Stimulated activated naive B cell treated with anti-CD40 and anti-IgM and Interleukin-4, amounts not matched to agents 10 μg/mL and 1 μg/mL and 100 μg/mL, for 72 hours (primary cell): ENCODE measurements at places on chromosomes 6 and 20.

DNA sequence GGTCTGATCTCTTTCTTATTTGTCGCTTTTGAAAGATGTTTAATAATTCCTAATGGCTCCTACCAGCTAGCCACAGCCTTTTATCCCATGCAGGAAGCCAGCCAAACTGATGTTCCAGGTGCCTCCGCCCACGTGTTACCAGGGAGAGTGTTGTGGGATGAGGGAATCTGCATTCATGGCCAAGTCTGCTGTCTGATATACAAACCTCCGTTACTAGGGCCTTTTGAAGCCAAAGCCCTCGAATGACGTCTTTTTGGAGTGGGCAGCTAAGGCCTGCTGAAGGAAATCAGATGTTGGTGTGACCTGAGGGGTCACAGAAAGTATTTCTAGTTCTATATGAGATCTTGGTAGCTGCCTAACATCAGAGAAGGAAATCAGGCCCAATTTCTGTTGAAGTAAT lies 21.3 kb downstream of the STK35 start:
- no peak overlapping the region for H3K4me3 ChIP-seq
- no peak for DNase-seq
- peak overlapping the region; percentile 81 for H3K27ac ChIP-seq
- peaks cover 69% of the 10 kb centered on the region for H3K4me1 ChIP-seq
- H3K27me3 ChIP-seq: no peaks in the 10 kb centered on the region
- peaks cover 84% of the 10 kb centered on the region for H3K36me3 ChIP-seq

GRCh38 chr20:18362916-18363315 lies 74.6 kb downstream of the ZNF133 start:
- H3K36me3 ChIP-seq: no peaks in the 10 kb centered on the region
- no peaks in the 10 kb centered on the region for H3K4me1 ChIP-seq
- no peak overlapping the region for H3K4me3 ChIP-seq
- no peak for DNase-seq

DNA sequence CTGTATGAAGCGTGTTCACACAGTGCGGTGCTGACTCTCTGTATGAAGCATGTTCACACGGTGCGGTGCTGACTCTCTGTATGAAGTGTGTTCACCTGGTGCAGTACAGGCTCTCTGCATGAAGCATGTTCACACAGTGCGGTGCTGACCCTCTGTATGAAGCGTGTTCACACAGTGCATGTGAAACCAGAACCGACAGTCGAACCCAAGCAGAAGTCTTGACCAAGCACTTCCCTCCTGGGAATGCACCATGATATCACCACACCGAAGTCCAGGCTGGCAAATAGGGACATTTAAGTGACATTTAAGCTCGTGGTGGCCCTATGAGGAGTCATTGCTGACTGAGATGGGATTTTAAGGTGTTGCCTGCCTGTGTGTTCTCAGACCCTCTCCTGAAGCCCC lies 11.3 kb upstream of the SERPINB1 start:
- peak overlapping the region; percentile 93 for H3K27ac ChIP-seq
- H3K27me3 ChIP-seq: no peaks in the 10 kb centered on the region
- H3K4me3 ChIP-seq: peak overlapping the region; percentile 71
- DNase-seq: no peak
- peaks cover 4% of the 10 kb centered on the region for H3K36me3 ChIP-seq
- peaks cover 77% of the 10 kb centered on the region for H3K4me1 ChIP-seq

DNA sequence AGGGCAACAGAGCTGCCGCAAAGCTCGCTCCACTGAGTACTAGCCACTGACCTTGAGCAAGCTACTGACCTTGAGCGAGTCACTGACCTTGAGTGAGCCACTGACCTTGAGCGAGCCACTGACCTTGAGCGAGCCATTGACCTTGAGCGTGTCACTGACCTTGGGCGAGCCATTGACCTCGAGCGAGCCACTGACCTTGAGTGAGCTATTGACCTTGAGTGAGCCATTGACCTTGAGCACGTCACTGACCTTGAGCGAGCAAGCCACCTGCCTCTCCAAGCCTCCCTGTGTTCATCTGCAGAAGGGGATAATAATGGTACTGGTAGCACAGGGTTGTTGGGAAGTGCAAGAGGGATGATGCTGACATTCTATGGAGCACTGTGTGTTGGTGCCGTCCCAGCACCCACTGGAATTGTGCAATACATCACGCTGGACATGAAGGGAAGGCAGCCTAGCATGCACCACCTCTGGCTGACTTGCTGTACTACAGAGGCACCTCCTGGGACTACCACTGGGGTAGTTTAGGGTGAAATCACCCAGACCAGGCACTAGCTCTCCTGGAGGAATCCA lies 60.2 kb downstream of the CTCFL start:
- no peak for DNase-seq
- no peak overlapping the region for H3K4me3 ChIP-seq
- H3K27ac ChIP-seq: no peak overlapping the region
- H3K36me3 ChIP-seq: no peaks in the 10 kb centered on the region

- peaks cover 25% of the 10 kb centered on the region for H3K4me1 ChIP-seq
- DNase-seq: peak; percentile 66
- no peak overlapping the region for H3K4me3 ChIP-seq
- no peaks in the 10 kb centered on the region for H3K27me3 ChIP-seq
These were observed 33.2 kb downstream of the NT5E start for GRCh38 chr6:85482905-85483700.

DNA sequence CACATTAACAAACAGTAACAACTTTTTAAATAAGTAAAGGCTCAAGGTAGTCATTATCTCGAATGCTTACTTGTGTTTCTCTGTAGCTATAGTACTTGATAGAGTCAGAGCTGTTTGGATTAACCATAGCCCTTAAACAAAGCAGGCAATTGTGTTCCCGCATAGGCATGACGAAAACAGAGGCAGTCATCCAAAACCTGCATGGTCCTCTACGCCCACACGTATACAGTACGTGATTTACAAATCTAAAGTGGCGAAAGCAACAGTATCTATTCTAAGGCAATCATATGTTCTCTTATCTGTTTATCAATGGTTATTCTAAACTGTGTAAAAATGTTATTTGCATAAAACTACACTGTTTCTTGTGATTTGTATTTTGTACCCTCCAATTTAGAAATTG lies 31.8 kb downstream of the HFE start:
- H3K27me3 ChIP-seq: peaks cover 12% of the 10 kb centered on the region
- peaks cover 28% of the 10 kb centered on the region for H3K4me1 ChIP-seq
- DNase-seq: no peak
- H3K27ac ChIP-seq: no peak overlapping the region

DNA sequence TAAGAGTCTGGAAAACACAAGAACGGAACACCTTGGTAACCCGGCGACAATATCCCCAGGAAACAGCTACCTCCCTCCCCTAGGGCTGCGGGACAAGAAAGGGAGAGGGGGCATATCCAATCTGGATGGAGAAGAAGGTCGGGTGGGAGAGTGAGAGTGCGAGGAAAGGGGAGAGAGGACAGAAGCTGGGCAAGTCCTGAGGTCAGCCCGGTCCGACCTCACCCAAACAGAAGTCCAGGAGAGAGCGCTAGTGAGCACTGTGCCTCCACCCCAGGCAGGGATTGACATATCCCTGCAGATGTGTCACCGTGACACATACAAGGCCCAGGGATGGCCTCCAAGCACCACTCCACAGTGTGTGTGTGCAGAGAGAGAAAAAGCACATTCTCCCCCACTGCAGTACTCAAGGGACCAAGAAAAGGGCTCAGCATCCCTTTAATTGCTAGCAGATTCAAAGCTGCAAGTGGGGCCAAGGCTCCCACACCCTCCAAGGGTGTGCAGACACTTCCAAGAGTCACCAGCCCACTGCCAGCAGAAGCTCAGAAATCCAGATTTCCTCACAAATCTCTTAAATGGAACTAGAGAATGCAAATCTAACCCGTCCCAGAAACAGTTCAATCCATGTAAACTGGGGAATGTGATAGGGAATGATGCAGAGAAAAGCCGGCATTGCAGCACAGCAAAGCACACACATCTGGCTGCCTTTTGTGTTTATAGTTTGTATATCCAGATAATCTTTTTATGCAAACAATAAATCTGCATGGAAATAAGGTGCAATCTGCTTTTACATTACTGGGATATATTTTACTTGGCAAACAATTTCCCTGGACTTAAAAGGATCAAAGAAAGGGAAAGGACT lies 3.1 kb downstream of the PXDC1 start:
- peak overlapping the region; percentile 43 for H3K27ac ChIP-seq
- H3K36me3 ChIP-seq: peaks cover 34% of the 10 kb centered on the region
- H3K4me3 ChIP-seq: peak overlapping the region; percentile 87
- DNase-seq: no peak

DNA sequence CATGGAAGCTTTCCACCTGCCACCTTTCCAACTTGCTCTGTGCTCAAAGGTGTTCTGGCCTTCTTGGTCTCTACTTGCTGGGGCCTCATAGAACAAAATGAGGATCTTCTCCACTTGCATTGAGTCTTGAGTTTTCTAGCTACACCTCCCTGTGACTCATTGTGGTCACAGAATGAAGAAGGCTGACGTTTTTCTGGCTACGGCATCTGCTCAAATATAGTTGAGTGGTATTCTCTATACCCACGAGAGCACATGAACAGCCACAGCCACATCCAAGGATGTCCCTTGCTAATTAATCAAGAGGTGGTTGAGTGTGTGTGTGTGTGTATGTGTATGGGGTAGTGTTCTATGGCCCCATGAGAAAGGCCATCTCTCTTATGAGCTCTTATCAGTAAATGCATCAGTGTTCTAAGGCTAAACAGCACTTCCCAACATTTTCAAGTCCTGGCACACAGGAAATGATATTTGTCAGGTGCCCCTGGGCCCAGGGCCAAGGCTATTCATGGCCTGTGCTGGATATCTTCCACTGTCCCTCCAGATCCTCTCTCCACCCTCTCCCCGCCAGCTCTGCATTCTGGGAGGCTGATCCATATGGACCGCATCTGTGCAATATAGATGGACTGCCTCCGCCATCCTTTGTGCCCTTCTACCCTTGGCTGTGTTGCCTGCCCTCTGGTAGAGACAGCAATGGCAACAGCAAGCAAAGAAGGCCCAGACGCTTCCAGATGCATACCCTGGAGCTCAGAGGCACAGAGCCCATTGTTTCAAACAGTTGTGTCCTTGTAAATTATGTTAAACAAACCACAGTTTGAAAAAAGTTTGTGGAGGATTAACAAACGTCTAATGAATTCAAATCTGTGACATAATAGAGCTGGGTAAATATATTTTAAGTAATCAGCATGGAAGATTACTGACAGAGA lies 150.2 kb downstream of the LRFN2 start:
- no peak for DNase-seq
- H3K4me3 ChIP-seq: no peak overlapping the region
- H3K27me3 ChIP-seq: no peaks in the 10 kb centered on the region
- H3K4me1 ChIP-seq: no peaks in the 10 kb centered on the region
- no peaks in the 10 kb centered on the region for H3K36me3 ChIP-seq

DNA sequence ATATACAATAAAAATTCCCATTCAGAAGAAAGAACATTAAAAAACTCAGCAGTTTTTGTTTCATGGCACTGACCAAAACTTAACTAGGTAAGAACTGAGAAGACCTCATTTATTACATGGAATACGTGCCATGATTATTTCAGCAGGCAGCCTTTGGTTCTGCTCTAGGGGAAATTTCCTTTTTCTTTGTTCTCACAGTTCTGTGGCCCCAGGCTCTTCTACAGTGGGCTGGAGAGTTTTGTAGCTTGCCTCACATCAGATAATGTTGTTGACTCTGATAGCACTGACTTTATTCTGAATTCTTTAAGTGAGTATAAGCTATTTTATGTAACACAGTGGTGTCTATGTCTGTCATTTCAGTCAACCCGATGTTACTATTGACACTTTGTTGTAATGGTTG lies 844.3 kb downstream of the TBC1D32 start:
- H3K36me3 ChIP-seq: no peaks in the 10 kb centered on the region
- no peaks in the 10 kb centered on the region for H3K27me3 ChIP-seq
- no peak overlapping the region for H3K27ac ChIP-seq
- no peak for DNase-seq
- no peak overlapping the region for H3K4me3 ChIP-seq

DNA sequence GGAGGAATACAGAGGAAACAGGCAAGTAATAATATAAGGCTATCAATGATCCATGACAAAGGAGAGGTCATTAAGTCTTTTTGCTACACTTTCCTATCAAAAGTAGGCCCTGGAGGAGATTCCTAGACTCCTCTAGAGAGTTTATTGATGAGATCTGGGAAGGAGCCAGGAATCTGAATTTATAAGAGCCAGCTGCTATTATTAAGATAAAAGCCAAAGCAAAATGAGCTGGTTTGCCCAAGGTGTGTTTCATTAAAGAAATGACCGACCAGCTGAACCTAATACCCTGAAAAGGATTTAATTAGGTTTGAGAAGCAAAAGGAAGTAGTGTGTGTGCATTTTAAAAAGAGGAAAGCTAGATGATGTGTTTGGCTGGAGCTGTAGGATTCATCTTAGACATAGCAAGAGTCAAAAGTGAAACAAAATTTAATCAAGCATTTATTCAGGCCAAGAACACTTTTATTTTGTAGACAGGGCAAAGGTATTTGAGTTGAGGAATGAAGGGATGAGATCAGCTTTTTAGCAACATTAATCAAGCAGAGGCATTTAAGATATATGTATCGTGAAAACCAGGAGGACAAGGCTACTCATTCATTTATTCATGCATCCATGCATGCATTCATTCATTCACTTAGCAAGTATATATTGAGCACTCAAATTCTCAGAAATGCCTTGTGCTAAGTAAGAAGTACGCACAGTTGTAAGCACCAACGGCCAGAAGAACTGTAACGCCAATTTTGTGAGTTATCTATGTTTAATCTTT lies 43.5 kb upstream of the SCAF8 start:
- H3K4me3 ChIP-seq: no peak overlapping the region
- DNase-seq: no peak
- no peaks in the 10 kb centered on the region for H3K27me3 ChIP-seq
- no peaks in the 10 kb centered on the region for H3K36me3 ChIP-seq
- peaks cover 12% of the 10 kb centered on the region for H3K4me1 ChIP-seq

- no peak overlapping the region for H3K27ac ChIP-seq
- H3K27me3 ChIP-seq: no peaks in the 10 kb centered on the region
- H3K36me3 ChIP-seq: no peaks in the 10 kb centered on the region
- DNase-seq: no peak
- peaks cover 5% of the 10 kb centered on the region for H3K4me1 ChIP-seq
These were observed 270.0 kb upstream of the MARCKS start for GRCh38 chr6:113587078-113587699.

DNA sequence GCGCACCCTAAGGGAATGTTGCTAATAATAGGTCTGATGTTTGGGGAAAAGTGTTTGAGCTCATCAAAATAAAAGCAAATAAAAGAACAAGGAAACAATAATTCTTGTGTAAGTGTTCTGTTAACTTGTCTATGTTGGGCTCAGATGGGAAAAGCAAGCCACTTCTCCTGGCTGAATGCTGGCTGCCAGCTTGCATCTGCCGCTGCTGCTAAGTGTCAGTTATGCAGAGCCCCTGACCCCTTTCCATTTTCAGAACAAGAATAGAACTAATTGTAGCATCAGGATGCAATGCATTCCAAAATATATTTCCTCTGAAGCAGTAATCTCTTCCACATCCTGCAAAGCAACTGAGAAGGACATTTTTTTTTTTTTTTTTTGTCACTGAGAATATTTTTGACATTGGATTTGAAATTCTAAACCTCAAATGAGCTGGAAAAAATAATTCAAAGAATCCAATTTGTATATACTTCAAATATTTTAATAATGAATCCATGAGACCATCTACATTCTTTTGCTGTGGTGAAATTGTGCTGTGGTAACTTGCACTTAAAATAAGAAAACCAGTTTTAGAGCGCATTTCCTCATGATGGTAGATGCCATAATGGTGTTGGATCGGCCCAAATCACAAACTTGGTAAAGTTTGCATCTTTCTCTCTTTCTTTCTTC lies 43.9 kb upstream of the DEK start:
- no peaks in the 10 kb centered on the region for H3K4me1 ChIP-seq
- no peak overlapping the region for H3K27ac ChIP-seq
- H3K4me3 ChIP-seq: no peak overlapping the region
- peaks cover 11% of the 10 kb centered on the region for H3K27me3 ChIP-seq
